Retina (tissue), 1 donor: ENCODE measurements at places on chromosomes 13 and 19.

DNA sequence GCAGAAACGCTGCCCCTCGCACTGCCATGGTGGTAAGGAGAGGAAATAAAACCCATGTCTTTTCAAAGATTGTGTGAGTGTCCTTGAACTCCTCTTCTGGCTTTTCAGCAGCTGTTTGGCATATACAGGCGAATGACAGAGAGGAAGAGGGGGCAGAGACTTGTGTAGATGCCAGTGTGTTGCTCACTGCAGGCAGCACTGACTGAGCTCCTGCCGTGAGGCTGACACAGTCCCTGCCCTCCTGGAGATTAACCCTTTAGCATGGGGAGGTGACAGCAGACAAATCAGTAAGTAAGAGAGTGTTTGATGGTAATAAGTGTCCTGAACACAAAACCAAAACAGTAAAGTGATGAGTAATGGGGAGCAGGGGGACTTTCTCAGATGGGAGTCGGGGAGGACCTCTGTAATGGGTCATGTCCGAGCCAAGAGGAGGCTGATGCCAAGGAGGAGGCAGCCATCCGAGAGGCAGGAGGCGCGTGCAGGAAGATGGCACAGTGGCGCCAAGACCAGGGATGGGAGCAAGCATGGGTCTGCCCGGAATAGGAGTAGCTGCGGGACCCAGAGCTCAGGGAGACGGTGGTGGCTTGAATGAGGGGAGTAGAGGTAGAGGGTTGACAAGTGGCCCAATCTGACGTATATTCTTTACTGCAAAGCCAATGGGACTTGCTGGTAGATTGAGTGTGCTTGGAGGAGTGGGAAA is 182.2 kb downstream of the FOXO1 start:
- DNase-seq = no peak

DNA sequence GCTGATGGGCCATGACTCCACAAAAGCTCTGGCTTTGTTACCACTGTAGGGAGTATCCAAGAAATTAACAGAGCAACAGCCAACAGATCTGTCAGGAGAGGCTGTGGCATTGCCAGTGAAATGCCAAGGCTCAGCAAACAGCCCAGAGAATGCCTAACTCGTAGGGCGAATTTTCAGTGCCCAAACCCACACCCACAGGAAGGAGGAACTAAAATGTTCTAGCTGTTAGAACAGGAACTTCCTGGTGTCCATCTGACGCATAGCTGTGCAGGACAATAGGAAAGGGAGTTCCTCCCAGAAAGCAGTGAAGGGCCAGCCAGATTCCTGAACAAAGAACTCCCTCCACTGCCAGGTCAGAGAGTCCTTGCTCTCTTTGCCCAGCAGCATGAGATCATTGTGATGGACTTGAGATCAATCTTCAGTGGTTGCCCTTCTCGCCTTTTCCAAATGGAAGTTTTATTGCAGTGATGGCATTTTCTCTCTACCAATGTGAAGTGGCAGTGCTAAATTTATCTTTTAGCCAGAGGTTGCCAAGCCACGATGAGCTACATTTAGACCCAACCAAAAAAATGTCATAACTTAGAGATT is 224.2 kb upstream of the STARD13 start:
- no peak for DNase-seq

DNA sequence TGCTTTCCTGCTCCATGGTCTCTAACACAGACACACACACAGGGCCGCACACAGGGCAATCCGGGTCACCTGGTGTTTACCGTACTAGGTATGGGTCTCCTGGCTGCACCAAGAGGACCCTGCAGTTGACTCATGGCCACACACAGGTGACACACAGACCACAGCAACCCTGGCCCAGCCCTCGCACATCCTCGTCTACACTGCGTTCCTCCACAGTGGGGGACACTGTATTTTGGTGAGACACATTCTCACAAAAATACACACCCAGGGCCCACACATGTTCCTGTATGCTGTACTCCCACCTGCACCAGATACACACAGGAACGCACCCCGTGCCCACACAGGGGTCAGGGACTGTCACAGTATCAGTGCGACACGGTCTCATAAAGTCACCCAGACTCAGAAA is 12.8 kb downstream of the PDE4A start:
- DNase-seq = no peak

DNA sequence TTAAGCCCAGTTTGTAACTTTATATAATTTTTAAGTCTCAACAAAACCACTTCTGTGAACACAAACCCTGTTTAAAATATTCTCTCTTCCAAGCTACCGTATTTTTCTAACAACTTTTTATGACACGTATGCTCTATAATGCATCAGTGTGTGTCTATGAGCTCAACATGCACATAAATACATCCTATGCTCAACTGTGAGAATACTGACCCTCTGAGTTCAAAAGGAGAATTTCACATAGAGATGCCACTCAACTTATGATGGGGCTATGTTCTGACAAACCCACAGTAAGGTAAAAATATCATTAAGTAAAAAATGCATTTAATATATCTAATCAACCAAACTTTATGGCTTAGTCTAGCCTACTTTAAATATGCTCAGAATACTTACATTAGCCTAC is 1139.7 kb upstream of the SPRY2 start:
- peak; percentile 12 for DNase-seq

DNA sequence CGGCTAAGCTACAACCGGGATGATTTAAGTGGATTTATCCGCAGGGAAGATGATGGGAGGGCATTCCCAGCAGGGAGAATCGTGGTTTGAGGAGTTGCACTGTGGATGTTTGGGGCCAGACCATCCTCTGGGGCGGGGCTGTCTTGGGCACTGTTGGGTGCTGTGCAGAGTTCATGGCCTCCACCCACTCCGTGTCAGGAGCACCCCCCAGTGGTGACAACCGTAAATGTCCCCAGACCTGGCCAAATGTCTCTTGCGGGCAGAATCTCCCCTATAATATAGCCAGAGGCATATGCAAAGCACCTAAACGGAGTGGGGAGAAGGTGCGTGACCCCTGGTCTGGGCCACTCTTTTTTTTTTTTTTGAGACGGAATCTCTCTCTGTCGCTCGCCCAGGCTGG is 40.2 kb downstream of the SMIM24 start:
- DNase-seq = no peak
